ENCODE measurements at places on chromosomes 16 and 17.

- DNase-seq = no peak
Observed at GRCh38 chr17:75681289-75681688, 14.2 kb downstream of the SAP30BP start.

GRCh38 chr17:11151818-11152425, 89.1 kb upstream of the SHISA6 start:
- DNase-seq = no peak

DNA sequence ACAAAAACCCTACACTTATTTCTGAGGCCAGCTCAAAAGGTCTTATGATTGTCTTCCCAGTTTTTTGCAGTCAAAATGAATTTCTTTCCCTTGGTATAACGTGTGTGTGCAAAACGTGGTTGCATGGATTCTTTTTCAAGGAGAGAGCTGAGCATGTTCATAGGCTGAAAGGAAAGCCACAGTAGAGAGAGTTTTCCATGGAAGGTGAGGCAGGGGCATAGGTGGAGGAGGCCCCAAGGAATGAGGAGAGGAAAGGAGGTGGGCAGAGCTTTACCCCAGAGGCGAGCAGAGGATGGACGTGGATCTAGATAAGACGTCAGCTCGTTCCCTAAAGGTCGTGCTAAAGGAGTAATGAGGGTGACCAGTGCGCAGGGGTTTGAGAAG, 22.8 kb downstream of the TRPV2 start:
- DNase-seq = no peak

GRCh38 chr17:36816214-36816906, 120.9 kb upstream of the LHX1 start:
- no peak for DNase-seq

- DNase-seq = no peak
Observed at GRCh38 chr17:72432143-72432621, 311.4 kb downstream of the SOX9 start.

DNA sequence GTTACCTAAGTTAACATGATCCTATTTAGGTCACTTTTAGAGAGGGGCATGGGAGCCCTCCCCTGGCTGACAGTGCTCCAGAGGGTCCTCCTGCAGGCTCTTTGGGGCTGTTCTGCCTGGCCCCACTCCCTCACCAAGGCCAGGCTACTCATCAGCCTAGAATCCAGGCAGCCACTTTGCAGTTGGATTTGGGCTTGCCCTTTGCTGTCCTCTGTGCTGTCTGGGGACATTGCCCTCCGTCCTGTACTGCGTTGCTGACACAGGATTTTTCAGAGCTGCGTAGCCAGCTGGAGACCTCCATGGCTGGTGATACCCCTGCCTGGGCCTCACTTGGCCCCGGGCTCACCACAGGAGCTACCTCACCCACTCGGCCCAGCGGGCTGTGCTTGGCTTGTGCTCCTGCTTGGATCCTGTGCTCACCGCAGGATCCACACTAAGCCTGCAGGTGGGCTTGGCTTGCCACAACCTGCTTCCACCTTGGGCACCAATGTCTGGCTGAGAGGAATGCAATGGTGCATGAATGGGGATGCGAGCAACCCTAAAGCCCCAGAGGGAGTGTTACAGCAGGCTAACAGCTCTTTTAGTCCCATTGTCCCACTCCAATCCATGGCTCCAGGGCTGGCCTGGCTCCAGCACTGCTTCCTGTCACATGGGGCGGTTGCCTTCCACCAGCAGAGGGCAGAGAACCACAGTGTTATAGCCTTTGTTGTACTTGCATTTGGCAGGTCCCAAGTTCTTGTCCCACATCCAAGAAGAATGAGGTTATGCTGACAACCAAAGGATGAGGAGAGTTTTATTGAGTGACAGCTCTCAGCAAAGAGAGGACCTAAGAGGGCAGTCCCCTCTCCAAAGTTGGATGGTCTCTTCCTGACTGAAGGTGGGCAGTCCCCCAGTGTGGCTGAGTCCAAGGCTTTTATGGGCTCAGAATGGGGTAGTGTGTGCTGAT, 21.5 kb downstream of the CCL4 start:
- DNase-seq = no peak

DNA sequence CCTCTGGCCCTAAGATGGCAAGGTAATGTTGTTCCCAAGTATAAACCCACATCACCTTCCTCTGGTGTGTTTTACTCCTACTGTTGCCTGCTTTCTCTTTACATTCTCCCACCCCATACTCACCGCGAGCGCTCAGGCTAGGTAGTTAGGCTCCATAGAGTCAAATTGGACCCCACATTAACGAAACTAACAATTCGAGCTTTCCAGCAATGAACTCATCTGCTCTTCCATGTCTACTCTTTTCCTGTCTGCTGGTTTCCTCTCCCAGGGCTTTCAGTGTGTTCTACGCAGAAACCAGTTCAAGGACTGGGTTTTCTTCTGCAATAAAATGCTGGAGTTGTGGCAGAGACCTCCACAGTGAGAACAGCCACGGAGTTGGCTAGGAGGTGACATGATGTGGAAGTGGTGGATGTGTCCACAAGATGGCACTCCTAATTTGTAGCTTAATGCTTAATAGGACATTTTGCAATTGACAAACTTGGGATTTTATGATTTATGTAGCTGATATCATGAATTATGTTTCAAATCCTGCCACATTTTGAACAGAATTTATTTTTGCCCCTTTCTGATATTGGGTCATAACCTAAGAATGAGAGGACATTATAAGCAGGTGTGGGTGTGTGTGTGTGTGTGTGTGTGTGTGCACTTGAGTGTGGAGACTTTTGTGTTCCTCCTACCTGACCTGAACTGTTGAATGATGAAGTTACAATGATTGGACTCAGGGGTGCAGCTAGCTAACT, 2.2 kb upstream of the UQCRC2 start:
- no peak for DNase-seq

- no peak for DNase-seq
Observed at GRCh38 chr16:53611179-53611696, 92.4 kb downstream of the RPGRIP1L start.

- DNase-seq = no peak
Observed at GRCh38 chr16:19923396-19923795, 38.7 kb upstream of the GPRC5B start.

DNA sequence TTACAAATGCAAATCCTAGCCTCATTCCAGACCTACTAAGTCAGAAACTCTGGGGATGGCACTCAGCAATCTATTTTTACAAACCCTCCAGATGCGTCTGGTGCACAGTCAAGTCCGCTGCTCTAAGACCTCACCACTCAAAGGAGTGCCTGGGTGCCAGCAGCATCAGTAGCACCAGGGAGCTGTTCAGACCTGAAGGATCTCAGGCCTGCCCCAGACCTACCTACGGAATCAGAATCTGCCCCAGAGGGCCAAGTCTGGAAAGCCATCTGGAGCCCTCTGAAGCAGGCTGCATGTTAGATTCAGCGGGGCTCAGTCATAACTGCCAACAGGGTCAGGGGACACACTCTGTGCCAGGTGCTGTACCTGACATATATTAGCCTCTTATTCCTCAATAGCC, 17.6 kb downstream of the MEOX1 start:
- no peak for DNase-seq

DNA sequence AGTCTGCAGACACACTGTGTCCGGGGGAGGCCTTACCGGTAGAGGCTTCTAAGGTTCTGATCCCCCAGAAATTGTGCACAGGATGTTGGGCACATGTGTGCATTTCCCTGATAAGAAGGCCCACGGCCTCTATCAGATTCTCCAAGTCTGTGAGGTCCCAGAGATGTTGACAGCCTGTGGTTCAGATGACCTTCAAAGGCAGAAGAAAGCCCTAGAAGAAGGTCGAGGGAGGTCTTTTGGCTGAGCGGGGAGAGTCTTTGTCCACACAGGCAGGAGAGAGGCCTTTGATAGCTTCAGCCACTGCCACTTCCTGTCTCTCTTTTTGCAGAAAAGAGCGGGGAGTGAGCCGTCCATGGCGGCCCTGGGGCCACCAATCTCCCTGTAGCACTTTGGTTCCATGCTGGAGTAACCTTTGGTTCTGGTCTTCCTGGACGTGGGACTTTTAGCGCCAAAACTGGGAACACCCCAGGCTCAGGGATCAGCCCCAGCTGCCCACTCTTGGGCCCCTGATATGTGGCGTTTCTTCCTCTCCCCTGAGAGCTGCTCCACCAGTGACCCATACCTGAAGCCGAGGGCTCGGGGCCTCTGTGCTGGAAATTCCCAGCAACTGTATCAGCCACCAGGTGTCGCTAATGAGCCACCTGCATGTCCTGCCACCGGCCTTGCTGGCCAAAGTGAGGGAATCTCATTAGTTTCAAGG, 28.1 kb upstream of the LGALS9 start:
- peak; percentile 76 for DNase-seq

DNA sequence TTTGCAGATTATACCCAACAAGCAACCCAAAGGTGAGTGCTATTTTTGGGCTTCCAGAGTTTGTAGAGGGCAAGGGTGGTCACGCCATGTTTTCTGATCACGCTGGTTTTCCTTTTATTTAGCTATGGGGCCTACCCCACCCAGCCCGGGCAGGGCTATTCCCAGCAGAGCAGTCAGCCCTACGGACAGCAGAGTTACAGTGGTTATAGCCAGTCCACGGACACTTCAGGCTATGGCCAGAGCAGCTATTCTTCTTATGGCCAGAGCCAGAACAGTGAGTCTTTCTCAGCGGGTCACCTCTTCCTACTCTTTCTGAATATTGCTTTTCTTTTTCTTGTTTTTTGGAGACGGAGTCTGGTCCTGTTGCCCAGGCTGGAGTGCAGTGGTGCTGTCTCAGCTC, 2.5 kb downstream of the FUS start:
- no peak for DNase-seq

DNA sequence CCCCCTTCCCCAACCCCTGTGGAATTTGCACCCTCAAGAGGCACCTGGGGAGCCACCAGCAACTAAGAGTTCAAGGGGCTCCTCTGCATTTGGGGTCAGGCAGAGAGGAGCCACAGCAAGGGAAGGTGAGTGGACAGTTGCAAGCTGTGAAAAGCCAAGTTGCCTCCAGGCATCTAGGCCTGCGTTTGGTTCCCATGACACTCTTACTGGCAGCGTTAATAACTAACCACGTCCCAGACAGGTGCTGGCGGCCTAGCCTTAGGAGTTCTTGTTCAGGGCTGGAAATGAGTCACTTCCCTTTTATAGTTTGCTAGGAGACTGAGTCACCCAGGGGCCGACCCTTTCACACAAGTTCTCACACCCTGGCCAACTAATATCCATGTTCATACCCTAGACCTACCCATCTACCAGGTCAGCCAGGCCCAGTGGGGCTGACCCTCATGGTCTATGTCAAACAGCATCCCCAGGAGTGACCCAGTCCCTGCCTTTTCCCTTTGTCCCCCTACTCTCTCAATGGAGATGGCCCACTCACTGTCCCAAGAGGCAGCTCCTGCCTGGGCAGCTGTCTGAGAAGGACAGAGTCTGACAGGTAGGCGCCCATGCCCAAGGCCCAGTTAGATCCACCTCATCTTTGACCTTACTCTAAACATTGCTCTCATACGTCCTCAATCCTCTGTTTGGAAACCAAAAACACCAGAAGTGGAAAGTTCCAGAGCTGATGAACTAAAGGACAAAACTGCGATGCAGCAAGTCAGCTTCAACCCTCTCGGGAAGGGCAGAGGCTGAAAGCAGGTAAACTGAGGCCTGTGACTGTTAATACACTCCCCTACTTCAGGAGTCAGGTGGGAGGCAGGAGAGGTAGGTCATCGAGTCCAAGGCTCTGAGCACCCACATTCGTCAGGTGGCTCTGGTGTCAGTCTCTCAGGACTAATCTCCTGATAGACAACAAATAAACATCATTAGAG, 300.6 kb downstream of the SOX9 start:
- DNase-seq = no peak

- DNase-seq = no peak
Observed at GRCh38 chr17:6666077-6666521, 14.5 kb downstream of the C17orf100 start.

DNA sequence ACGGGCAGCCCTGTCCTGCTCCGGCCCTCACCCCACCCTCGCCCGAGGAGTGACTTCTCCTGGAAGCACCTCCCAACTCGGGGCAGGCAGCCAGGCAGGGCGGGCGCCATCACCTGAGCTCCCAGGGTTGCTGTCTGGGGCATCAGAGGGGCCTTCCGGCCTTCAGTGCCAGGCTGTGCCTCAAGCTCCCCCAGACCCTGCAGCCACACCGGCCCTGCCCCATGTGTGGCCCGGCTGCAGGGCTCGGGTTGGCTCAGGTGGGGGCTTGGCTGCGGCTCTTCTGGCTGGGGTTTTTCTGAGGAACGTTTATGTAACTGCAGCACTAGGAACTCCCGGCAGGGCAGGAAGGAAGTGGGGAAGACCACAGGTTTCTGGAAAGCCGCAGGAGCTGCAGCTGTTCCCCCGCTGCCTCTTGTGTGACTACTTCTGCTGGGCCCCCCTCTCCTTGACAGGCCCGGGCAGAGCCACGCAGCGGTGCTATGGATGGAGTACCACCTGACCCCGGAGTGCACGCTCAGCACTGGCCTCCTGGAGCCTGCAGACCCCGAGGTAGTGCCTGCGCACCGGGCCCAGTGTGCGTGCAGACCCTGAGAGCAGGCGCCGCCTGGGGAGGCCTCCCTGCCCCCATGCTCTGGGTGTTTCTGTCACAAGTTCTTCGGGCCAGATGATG, 45.6 kb downstream of the PRMT7 start:
- no peak for DNase-seq

DNA sequence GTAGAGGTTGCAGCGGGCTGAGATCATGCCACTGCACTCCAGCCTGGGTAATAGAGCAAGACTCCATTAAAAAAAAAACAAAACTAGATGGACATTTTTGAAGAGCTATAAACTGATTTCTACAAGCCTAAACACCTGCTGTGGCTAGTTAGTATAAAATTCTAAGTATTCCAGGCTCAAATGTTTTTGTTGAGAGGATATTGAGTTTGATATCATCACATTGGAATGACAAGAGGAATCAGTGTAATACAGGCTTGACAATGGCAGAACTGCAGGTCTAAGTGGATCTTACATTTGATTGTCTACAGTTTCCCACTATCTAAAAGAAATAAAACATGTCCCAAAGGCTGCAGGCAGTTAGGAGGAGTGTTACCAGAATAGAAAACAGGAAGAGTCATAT, 23.9 kb upstream of the DLX3 start:
- no peak for DNase-seq

GRCh38 chr17:76404976-76405563, 20.7 kb downstream of the SPHK1 start:
- DNase-seq = no peak

DNA sequence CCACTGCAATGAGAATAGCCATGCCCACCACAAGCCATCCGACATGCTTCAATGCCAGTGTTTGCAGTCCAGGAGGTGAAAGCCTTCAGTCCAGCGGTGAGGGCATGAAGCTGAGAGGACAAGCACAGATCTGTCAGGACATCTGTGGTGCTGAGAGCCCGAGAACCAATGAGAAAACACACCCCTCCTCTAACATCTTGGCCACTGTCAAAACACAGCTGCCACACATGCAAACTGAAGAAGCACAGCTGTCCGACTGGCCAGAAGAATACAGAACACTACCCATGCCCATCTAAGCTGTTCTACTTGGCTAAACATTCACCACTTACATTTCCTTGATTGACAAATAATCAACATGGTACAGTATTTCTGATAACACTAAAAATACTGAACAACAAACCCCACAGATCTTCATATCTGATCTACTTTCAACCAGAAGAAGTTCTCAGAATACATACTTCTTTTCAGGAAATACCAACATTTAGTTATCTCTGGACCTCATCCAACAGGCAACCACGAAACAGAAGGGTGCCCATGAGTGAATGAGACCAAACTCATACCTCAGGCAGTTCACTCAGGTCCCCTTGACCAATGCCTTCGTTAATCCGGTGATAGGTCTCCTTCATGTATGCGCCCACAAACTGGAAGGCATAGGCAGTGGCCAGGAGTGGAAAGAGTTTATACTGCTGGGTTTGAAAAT, 10.2 kb upstream of the FBF1 start:
- no peak for DNase-seq
